ENCODE measurements at places on chromosomes 4 and X.

- no peak for DNase-seq
Measured at GRCh38 chr4:105758958-105759357, 50.4 kb downstream of the GSTCD start.

- DNase-seq, result no peak
Measured at GRCh38 chr4:120277391-120277790, 210.7 kb upstream of the MAD2L1 start.

DNA sequence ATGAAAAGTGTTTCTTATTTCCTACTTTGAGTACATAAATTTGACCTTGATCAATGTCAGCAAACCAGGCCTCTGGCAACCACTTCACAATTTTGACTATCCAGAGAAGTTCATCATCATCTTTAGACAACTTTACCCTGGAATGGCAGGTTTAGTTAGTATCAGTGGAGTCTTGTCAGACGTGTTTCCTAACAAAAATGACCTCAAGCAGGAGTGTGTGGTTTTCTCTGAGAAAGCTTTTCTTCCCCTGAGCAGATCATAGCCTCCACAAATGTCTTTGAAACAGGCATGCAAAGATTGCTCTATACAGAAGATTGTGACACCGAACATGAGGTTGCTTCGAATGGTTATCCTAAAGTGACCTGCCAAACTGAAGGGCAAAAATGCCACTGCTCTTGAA lies 642.3 kb downstream of the RPA4 start:
- no peak for DNase-seq

- DNase-seq, result no peak
Measured at GRCh38 chrX:109890910-109891502, 111.9 kb upstream of the TMEM164 start.

DNA sequence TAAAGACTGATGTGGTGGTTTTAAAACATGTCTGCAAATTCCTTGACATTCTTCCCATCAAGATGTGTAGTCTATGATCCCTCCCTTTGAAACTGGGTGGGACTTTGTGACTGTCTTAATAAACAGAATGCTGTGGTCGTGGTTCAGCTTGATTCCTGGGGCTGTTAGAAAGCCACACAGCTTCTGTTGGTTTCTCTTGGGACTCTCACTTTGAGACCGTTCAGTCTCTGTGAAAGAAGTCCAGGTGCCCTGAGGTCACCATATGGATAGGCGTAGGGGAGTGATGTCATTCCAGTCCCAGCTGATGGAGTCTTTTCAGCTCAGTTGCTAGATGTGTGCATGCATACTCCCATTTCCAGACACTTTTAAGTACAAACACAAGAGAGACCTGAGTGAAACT lies 216.6 kb downstream of the KDR start:
- DNase-seq, result no peak

DNA sequence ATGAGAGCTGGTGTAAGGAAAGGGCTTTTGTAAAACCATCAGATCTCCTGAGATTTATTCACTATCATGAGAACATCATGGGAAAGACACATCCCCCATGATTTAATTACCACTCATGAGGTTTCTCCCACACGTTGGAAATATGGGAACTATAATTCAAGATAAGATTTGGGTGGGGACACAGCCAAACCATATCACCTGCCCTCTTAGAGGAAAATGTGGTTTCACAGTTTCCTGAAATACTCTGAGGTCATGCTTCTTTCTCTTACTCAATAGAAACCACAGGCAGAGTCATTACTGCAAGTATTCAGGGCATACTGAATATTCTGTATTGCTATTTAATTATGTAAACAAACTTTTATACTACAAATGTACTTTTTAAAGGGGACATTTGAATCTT lies 1453.3 kb downstream of the PCDH18 start:
- no peak for DNase-seq

- no peak for DNase-seq
Measured at GRCh38 chr4:122873821-122874593, 47.4 kb downstream of the FGF2 start.

- no peak for DNase-seq
Measured at GRCh38 chr4:1041147-1041935, 29.9 kb downstream of the FGFRL1 start.

- no peak for DNase-seq
Measured at GRCh38 chrX:34918091-34918736, 24.4 kb upstream of the FAM47B start.

GRCh38 chr4:145483514-145483913 lies 1.9 kb downstream of the SMAD1 start:
- no peak for DNase-seq

GRCh38 chr4:182246401-182247205 lies 3.4 kb downstream of the TENM3 start:
- no peak for DNase-seq

GRCh38 chr4:69523385-69524132 lies 27.9 kb upstream of the UGT2B4 start:
- no peak for DNase-seq

DNA sequence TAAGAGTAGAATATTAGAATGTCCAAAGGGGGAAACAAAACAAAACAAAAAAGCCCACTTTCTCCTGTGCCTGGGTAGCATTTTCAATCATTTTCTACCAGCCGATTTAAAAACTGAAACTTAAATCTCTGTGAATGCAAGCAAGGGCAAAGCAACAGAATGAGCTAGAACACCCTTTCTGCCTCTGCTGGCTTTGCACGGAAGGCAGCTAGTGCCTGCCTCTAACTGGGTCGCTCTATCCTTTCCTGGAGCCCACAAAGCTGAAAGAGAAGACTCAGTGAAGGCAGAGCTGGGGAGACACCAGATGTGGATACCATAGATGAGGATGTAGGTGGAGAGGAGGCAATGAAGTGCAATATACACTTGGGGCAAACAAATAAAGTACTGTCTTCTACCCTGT lies 248.9 kb upstream of the TTC29 start:
- no peak for DNase-seq

GRCh38 chr4:146212781-146213180 lies 1.6 kb upstream of the REELD1 start:
- no peak for DNase-seq

DNA sequence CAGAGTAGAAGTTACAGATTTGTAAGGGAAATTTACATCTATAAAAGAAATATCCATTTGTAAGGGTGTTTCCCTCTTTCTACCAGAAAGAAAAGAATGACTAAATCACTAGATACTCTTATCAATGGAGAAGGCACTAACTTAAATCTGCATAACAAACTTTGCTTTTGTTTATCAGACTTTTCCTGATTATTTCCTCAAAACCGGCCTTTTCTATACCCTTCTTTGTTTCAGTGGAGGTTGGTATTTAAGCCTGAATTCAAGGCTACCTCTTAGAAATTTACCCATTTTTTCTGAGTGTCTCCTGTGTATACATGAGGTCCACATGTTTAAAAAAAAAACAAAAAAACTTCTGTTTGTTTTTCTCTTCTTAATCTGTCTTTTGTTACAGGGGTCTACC lies 80.4 kb upstream of the GRPR start:
- DNase-seq, result no peak

DNA sequence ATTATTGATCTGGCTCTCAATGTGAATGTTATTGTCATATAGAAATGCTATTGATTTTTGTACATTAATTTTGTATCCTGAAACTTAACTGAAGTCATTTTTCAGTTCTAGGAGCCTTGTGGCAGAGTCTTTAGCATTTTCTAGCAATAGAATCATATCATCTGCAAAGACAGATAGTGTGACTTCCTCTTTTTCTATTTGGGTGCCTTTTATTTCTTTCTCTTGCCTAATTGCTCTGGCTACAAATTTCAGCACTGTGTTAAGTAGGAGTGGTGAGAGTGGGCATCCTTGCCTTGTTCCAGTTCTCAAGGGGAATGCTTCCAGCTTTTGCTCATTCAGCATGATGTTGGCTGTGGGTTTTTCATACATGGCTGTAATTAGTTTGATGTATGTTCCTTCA lies 102.7 kb downstream of the SH3BGRL start:
- no peak for DNase-seq

DNA sequence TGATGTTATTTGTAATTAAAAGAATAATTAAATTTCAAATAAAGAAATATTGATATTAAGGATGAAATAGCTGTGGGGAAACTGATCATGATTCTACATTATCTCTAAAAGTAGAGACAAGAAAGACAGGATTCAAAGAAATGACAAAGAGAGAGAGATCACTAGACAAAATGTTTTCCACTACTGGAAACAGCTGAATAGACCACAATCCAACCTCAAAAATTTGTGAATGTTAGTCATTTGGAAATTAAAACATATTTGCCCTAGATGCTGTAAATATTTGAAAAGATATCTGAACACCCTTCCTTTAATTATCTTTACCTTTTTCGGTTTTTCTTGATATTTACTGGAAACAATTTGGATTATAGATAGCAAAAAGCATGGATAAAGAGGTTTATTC lies 414.9 kb downstream of the CENPC start:
- DNase-seq, result no peak

DNA sequence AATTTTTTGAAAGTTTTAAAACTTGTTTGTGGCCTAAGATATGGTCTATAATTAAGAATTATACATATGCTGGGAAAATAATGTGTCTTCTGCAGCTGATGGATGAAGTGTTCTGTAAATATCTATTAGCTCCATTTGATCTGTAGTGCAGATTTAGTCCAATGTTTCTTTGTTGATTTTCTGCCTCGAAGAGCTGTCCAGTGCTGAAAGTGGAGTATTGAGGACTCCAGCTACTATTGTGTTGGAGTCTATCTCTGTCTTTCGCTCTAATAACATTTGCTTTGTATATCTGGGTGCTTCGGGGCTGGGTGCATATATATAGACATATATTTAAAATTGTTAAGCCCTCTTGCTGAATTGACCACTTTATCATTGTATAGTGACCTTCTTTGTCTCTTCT lies 2127.3 kb downstream of the PCDH7 start:
- DNase-seq, result no peak

DNA sequence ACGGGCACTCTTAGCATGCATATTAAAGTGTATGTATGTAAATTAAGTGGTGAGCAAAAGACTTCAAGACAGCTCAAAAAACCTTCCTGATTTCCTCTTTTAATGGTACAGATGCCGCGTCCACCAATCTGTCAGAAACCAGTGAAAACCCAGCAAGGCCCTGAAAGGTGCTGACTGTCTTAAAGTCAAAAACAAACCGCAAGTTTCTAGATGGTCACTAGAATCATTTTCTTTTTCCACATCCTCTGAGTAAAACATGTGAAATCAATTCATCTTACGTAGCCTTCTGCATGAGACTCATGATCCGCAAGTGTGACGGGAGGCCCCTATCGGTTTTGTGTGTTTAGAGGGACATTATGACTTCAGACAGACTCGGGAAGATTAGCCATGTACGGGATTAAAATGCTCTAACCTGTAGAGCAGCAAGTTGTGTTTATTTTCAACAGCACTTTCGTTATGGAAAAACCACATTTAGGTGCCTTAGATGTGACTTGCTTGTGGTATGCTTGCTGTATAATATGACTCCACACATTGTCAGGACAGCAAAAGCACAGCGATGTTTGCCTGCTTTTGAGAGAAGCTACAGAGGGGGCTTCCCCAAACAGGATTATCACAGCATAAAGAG lies 88.2 kb upstream of the STS start:
- DNase-seq, result no peak

DNA sequence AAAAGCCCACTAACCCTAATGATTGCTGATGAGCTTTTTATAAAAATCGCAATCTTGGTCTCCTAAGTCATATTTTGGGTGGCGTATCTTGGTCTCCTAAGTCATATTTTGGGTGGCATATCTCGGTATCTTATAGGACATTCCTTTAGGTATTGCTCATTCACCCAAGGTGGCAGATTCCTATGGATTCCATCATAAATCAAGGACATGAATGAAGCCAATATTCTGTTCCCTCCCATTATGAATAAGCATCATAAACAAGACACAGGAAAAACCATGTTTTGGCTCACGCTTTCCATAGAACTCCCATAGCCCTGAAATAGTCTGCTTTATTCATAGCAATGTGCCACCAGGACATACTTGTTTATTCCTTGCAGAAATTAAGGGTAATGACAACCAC lies 95.0 kb upstream of the CD99 start:
- DNase-seq, result no peak

DNA sequence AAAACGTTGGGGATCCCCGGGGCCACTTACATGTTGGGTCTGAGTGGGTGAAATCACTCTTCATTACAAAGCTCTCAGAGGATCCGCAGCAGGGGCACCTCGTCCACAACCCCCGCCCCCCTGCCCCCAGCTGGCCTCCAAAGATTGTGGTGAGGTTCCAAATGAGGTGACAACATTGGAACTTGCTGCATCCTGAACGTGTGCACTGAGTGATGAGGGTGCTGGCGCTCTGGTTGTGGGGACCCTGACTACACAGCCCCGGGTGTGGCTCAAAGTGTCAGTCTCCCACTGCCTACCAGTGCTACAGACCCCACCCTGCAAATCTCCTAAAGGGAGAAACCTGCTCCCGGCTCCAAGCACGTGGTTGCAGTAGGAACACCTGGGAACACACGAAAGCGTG lies 111.9 kb downstream of the PHKA2 start:
- no peak for DNase-seq

DNA sequence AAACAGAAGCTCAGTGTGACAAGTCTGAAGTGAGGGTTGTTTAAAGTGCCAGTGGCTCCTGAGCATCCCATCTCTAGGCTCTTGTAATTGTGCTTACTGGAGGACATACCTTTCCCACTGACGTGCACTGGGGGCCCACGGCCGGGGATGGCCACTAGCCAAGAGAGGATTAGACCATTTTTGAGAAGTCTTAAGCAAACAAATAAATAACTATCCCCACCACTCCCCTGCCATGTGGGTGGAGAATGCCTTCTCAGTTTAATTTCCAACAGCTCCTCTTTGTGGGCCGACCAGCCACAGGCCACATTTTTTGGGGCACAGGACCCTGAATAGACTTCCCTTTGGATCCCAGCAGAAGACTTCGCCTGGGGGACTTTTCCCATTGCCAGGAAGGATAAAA lies 125.0 kb upstream of the MSX1 start:
- DNase-seq, result no peak

DNA sequence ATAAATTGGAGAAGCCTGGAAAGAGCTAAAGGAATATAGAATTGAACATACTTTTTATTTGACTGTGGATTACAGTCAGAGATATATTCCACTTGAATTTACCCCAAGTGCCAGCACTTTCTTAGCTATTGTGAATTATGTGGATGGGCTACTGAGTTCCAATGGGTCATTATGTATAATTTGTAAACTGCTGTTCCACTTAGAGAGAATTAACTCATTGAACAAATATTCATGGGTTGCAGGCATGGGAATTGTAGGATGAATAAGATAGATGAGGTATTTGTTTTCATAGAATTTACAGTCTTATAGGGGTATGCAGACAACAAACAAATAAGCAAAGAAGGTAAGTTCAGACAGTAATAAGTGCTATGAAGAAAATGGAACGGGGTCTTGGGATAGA lies 195.7 kb downstream of the SHROOM3 start:
- DNase-seq, result no peak

Measured in activated gamma-delta T cell (primary cell).